NK-92 treated with Interleukin-12 subunit alpha and Interleukin-12 subunit beta, amount 100 ng/mL, for 24 hours (cell line): ENCODE measurements at places on chromosomes 11 and 22.

GRCh38 chr11:62004473-62004872, 37.0 kb upstream of the FTH1 start:
- peak; percentile 42 for DNase-seq

GRCh38 chr11:109241988-109242536, 179.9 kb upstream of the C11orf87 start:
- no peak for DNase-seq

GRCh38 chr11:61782841-61783240, 9.6 kb downstream of the TMEM258 start:
- no peak for DNase-seq

GRCh38 chr11:20161230-20161918, 1.1 kb upstream of the DBX1 start:
- no peak for DNase-seq

GRCh38 chr22:23251445-23252093, 71.3 kb downstream of the BCR start:
- no peak for DNase-seq

DNA sequence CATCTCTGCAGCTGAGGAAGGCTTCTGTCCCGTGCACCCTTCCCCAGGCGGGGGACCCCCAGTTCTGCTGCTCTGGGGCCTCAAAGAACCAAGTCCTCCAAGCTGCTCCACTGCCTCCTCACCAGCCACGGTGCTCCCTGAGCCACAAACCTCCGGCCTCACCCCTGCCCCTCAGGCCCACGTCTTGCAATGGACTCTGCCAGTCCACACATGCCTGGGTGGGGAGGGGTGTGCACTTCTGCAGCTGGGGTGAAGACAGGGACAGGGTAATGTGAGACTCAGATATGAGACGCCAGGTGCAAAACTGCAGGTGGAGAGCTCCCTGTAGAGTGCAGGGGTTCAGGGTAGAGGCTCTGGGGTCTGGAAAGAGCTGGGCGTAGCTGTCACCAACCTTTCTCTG, 3.2 kb upstream of the PTDSS2 start:
- DNase-seq, result no peak

DNA sequence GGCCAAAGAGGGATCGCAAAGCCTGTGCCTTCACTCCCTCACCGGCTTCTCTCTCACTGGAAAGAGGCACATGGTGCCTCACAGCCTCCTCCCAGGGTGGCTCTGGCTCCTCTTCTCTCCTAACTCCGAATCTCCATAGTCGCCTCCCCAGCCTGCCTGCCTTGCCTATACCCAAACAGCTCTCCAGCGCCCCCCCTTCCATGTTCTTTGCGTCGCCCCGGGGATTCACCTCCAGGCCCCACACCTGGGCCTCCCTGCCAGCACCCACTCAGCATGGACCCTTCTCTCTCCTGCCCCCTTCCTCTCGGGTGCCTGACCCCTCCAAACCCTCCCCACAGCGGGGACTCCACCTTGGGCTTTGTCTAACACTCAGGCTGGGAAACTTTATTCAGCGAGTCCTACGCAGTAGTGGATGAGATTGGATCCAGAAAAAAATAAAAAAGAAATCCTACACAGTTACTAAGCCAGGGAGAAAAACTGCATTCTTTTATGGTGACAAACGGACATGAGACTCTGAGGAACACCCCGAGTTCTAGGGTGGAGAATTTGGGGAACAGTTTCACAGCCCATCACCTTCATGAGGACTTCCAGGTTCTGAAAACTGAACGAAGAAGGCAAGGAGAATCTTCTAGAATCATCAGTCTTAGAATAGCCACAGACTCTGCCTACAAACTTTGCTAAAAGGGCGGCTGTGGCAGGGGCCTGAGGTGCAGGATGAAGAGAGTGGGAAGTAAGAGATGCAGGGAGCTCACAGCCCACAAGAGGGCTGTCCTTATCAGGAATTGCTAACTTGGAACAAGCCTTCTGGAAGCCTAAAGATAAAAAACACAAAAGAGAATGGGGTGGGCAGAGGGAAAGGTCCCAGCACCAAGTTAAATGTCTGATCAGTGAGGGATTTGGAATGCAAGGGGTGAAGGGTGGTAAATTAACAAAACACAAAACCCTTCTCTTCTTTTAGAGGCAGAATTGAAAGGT, 5.3 kb downstream of the PPM1F start:
- no peak for DNase-seq

GRCh38 chr11:10076458-10077141, 217.4 kb downstream of the SBF2 start:
- peak; percentile 5 for DNase-seq

GRCh38 chr11:61791737-61792309, 576 bp downstream of the TMEM258 start:
- DNase-seq, result no peak

DNA sequence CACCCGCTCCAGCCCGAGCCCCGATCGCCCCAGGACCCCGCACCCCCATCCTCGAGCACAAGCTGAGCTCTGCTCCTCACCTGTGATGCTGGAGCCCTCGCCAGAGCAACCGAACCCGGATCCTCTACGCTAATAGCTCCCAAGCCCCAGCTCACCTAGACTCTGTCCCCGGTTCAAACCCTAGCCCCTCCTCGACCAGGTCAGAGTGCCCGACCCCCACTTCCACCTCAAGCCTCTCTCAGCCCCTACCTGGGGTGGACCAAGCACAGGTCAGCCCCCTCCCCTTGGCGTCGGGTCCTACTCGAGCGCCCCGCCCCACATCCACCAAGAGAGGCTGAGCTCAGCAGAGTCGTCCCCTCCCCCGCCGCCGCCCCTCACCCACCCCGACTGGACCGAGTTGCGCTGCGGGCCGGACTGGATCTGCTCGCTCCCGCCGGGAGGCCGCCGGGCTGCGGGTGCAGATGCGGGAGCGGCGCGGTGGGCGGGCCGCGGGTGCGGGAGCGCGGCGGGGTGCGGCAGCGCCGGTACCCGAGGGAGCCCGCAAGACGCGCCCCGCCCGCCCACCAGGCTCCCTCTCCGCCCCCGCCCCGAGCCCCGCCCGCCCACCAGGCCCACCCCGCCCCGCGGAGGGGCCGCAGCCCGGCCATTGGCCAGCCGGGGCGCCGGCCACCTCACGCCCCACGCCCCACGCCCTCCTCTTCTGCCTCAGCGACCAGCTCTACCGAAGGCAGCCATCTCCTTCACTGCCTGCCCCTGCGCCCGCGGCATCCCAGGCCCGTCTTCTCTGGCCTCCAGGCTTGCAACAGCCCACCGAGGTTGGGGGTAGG, 577 bp upstream of the DKK3 start:
- no peak for DNase-seq

DNA sequence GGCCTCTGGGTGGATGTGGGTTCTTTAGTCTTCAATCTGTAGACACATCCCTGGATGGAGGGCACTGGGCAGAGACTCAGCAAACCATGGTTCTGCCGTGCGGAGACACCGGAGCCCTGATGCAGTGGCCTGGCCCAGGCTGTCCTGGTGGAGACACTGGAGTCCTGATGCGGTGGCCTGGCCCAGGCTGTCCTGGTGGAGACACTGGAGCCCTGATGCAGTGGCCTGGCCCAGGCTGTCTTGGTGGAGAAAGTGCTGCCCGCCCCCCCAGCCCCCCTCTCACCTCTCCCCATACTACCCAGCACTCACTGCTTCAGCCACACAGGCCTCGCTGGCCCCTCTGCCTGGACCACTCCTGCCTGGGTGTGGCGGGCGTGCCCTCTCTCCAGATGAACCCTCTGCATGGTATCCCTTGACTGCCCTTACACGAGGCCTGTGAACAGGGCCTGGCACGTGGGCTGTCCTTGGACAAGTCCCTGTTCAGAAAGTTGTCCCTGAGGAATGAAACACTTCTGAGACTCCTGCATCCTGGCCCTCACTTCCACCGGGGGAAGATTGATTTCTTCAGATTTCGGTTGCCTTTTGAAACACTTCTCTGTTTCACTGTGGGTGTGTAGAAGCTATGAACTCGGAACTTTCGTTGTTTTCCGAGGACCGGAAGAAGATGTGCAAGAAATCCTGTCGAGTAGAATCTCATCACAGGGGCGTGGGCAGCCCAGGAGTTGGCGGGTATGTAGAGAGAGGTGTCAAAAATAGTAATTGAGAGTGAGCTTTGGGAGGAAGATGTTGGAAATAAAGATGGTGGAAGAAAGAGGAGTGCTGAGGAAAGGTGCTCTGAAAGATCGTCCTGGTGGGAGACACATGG, 26.2 kb downstream of the IGHMBP2 start:
- no peak for DNase-seq

DNA sequence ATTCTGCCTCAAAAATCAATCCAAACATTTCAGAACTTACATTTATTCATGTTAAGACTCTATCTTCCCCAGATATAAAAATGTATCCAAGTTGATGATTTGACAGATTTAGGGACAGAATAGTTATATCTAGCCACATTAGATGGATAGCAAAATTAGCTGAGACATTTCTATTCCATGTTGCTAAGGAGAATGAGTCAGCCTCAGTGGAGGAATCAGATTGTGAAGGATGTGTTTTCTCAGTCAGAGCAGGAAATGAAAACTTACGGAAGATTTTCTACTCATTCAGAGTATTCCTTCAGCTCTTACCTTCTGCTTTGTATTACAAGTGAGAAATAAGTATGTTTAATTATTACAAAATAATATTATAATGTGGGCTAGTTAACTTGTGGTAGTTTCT, 556.3 kb upstream of the ANO3 start:
- DNase-seq, result no peak

GRCh38 chr11:116043857-116044256, 539.6 kb upstream of the CADM1 start:
- DNase-seq, result no peak

DNA sequence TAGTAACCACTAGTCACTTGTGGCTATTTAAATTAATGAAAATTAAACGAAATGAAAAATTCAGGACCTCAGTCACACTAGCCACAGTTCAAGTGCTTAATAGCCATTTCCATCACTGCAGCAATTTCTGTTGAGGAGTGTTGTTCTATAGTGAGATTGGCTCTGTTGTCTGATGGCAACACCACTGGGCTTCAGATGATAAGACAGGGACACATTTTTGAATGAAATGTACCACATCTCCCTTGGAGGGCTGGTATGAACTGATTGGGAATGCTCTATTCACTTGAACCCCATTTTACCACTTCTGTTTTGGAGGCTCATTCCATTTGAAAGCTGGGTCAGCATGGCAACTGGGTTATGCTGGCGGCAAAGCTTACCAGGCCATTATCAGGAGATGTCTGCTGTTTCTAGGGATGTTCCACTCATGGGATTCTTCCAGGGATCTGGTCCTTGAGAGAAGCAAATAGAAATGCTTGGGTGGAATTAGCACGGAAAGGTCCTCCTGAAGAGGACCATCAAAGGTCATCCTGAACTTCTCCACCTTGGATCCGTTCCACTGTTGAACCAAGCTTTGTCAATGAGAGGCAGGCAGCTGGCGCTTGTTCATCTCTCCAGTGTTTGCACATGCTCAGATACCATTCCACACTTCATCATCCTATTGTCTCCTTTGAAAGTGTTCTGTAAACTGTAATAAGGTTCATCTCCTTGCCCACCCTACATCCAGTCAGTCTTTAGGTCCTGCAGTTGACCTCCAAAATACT, 7.6 kb downstream of the AMOTL1 start:
- DNase-seq, result no peak

DNA sequence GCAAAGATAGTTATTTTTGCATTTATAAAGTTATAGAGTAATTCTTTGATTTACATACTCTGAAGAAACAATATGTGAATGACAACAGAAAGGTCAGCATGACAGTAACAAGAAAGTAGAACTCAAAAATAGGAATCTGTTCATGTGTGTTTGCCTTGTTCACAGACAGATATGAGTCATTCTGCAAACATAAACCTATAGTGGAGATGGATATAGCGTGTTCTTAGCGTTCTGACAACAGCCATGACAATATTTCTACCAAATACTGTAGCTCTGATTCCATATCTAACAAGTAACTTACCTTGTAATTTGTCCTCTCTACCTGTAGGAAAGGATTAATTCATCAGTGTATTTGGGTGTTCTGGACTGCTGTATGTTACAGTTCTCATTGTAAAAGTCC, 208.5 kb upstream of the MTMR2 start:
- DNase-seq, result no peak

- DNase-seq, result no peak
These were observed 1508.9 kb downstream of the BRD1 start for GRCh38 chr22:48318575-48319320.

DNA sequence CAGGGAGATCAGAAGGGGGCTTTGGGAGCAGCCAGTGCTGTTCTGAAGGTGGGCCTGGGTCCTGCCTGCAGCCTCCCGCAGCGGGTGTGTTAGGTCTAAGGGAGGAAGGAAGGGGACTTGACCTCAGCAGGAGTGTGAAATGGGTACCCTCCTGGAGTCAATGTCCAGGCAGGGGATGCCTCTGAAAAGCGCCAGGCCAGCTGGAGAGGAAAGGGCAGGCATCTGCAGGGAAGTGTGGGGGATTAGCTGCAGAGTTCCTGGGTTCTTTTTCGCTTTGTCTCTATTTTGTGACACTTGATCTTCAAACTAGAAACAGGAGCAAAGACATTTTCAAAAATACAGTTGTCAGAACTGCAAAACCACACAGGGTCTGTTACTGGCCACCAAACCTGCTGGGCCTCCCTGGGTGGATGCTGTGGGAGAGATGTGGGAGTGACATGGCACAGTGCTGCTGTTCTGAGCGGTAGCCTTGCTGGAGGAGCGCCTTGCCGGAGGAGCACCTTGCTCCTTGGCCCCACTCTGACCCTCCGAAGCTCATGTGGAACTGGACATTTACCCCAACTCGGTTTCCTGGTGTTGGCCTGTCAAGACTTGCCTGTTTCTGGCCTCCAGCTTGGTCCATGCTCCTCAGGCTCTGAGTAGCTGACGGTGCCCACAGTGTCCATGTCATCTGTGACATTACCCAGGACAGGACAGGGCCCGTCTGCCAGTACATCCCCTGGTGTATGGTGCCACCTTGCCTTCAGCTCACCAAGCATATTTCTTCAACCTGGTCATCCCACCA, 25.9 kb downstream of the MED15 start:
- no peak for DNase-seq

DNA sequence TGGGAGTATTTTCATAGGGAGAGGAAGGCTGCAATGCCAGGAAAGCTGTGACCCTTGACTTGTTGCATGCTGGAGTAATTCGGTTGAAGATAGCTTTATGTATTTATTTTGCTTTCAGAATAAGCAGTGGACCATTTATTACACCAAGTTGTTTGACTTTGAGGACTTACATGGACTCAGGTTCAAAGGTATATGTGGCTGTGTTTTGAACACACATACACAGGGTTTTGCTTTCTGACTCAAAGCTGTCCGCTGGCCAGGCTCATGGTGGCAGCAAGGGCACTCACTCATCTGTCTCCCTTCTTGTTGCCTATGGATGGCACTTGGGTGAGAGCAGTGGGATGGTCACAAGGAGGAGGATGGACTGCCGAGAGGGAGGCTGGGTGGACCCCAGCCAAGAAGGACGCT, 6.5 kb downstream of the TIMP3 start:
- no peak for DNase-seq

GRCh38 chr11:99519095-99519494, 498.3 kb downstream of the CNTN5 start:
- no peak for DNase-seq

DNA sequence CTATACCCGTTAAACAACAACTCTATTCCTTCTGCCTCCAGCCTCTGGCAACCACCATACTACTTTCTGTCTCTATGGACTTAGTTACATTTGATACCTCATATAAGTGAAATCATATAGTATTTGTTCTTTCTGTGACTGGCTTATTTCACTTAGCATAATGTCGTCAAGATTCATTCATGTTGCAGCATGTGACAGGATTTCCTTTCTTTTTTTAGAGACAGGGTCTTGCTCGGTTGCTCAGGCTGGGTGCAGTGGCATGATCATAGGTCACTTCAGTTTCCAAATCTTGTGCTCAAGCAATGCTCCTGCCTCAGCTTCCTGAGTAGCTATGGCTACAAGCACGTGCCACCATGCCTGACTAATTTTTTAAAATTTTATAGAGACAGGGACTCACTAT, 29.4 kb upstream of the SORL1 start:
- no peak for DNase-seq

- DNase-seq, result no peak
These were observed 3.2 kb upstream of the PPP6R3 start for GRCh38 chr11:68457216-68457897.
